ENCODE measurements at places on chromosomes 5 and 9.

- no peak for DNase-seq
Measured at GRCh38 chr9:75390951-75391350, 302.6 kb downstream of the OSTF1 start.

DNA sequence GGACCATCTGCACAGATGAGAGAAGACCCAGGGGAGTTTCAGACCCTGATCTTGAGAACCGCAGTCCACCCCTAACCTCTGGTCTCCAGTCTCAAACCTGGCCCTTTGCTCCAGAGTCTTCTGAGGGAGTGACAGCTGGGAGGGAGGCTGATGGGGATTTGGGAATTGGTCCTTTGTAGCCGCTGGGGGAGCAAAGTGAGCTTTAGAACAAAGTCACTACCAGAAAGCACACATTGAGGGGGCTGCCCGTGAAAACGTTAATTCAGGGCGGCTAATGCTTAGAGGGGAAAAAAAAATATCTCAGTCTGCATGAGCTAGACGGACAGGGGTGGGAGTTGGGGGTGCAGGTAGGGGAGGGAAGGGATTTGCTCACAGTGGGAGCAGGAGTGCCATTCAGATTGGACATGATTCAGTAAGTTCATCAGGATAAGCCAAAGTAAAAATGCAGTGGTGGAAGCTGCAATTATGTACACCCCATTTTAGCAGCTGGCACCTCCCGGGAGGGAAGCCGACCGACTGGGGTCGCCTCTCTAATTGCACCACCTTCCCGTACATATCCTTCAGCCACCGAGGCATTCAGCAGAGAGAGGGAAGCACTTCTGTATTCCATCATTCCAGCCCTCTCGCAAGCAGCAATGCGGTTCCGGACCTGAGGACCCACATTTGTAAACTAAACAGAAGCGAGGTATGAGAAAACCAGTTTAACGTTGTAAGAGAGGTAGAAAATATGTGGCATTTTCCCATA is 123.4 kb upstream of the RETREG1 start:
- DNase-seq = no peak

GRCh38 chr9:136088481-136088938 is 6.6 kb downstream of the NACC2 start:
- DNase-seq = no peak

DNA sequence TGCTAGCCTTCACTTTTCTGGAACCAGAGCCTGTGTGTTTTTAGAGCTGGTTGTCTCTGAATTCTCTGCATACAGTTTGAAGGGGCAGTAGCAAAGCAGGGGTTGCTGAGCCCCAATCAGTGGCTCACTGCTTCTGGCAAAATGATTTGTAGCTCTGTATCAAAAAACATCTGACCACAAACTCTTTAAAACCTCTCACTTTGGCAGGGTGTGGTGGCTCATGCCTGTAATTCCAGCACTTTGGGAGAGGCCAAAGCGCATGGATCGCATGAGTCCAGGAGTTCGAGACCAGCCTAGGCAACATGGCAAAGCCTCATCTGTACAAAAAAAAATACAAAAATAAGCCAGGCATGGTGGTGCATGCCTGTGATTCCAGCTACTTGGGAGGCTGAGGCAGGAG is 28.3 kb upstream of the APC start:
- DNase-seq = no peak

Measured in NCI-H1105 treated with DMSO at 0.1 percent for 48 hours (cell line).